ENCODE measurements at places on chromosomes 1 and 21.
A peak's percentile ranks its signal among the peaks of the same experiment; 100 is the strongest.

- DNase-seq = no peak
Observed at GRCh38 chr1:30345491-30346130, 377.8 kb downstream of the MATN1 start.

DNA sequence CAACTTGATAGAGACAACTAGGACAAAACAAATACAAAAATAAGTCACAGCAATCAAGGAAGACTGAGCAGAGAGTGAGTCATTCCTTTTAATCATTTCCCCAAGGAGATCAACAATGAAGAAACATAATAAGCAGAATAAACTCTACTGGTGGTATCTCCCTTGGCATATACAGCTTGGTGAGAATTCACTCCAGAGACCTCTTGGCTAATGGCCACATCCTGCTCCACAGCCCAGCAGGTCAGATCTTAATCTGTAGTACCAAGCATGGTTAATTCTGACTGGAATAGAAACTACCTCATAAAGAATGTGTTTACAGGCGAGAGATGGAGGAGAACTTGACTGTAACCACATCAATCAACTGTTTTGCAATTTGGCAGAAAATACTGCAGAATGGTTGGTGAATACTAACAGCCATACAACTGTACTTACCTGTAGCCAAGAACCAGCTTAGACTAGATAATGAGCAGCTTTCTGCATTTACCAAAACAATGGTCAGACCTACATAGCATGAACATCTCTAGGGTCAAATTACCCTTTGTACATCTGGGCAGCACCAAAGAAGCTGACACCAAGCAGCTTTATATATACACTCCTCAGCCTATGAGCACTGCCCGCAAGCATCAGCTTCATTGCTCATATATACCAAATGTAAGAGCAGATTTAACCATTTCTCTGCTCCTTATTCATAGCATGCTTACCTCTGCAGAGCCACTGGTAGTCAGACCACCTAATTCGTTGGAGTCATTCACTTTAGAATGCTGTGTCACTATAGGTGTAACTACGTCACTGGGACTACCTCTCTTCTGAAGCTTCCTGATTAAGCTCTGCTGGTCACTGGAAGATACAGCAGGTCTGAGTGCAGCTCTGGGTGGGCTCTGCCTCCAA, 51.0 kb downstream of the KIAA0319L start:
- DNase-seq = peak; percentile 55

GRCh38 chr1:182724215-182724614, 39.8 kb upstream of the RGS8 start:
- DNase-seq = no peak

DNA sequence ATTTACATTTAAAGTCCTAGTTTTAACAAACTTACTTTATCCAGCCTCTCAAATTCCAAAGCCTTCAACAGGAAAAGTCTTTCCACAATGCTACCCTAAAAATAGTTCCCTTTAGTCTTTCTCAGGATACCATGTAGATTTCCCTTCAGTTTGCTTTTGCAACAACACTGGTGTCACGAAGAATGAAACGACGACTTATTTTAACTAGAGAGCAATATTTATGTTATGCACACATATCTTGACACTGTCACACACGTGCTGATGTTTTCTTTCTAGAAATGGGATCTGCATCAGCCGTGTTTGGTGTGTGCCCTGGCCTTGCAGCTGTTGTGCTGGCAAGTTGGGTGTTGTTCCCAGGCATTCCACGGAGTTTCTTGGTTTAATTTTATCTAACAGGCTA, 75.5 kb downstream of the SIPA1L2 start:
- no peak for DNase-seq

DNA sequence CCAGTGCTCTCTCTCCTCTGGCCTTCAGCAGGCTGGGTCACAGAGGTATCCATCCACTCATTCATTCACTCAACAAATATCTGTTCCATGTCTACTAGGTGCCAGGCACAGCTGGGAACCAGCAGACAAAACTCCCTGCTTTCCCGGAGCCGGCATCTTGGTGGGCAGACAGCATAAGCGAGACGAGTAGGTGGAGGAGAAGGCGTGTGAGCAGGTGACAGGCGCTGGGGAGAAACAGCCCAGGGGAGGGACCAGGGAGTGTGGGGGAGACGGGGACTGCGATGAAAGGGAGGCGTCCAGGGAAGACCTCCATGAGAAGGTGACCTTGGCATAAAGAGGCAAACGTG, 11.0 kb upstream of the KCNAB2 start:
- DNase-seq = no peak

Measured in K562 (cell line).